Bronchial epithelial cell (primary cell): ENCODE measurements at places on chromosomes 13 and 19. TPM values are rescaled to one million over a fixed set of nuclear protein-coding genes. Genes with fewer than 3 reads are reported as not detected.

Gene C19orf85
- total RNA-seq, result not detected in 2 replicates

Gene LRRC8E
- total RNA-seq, result 7.6 and 13.2 TPM in 2 replicates

Gene KLK10
- 6.6 and 28.0 TPM in 2 replicates for total RNA-seq

GRCh38 chr13:30895773-30896172 lies 10.3 kb upstream of the MEDAG start:
- DNase-seq, result peak; percentile 37

DNA sequence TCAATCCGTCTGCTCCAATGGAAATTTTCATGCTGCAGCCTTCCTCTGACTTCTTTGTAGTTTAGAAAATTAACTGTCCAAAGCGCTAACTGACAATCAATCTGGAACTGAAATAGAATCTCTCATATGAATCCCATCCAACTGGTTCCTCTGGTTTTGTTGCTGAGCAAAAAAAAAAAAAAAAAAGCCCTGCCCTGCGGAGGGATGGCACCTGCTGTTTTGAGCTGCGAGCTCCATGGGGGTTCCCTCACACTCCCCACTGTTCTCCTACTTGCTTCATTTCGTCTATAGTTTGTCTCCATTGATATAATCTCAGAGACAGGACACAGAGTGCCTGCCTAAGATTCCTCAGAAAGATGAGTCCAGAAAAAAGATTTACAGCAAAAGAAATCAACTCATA lies 33.4 kb downstream of the FAAP24 start:
- peak; percentile 50 for DNase-seq

DNA sequence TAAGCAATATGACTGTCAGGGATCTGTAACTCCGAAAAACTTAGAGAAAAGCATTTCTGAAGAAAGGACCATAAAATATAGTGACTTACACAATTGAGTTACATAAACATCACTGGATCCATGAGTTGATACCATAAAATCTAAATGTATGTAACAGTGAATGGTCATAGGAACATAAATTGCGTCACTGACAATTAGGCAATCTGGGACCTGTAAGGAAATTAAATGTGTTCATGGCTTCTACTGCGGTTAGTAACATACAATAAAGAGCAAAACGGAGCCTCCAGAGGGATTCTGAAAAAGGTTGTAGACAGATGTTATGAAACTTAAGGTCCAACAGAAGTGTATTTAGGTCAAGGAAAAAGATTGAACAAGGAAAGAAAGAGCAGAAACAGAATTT lies 27.1 kb downstream of the POU4F1 start:
- no peak for DNase-seq

DNA sequence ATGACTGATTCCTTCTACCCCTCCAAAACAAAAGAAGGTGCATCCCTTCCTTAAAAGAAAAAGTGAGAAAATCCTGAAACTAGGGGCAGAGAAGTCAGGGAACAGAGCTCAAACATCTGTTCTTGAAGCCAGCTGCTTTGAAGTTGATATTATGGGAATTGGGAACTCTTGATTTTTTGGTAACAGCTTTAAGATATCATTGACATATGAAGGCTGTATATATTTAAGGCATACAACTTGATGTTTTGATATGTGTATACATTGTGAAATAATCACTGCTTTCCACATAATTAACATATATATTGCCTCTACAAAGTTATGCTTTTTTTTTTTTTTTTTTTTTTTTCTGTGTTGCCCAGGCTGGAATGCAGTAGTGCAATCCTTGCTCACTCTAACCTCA lies 117.1 kb downstream of the AKAP11 start:
- DNase-seq, result no peak

GRCh38 chr13:27065582-27065981 lies 106.0 kb downstream of the USP12 start:
- DNase-seq, result no peak
